ENCODE measurements at places on chromosomes 13 and 19.

GRCh38 chr19:43433358-43433673, 18.6 kb downstream of the TEX101 start:
- no peak for DNase-seq

GRCh38 chr19:12913851-12914690, 5.0 kb downstream of the SYCE2 start:
- no peak for DNase-seq

DNA sequence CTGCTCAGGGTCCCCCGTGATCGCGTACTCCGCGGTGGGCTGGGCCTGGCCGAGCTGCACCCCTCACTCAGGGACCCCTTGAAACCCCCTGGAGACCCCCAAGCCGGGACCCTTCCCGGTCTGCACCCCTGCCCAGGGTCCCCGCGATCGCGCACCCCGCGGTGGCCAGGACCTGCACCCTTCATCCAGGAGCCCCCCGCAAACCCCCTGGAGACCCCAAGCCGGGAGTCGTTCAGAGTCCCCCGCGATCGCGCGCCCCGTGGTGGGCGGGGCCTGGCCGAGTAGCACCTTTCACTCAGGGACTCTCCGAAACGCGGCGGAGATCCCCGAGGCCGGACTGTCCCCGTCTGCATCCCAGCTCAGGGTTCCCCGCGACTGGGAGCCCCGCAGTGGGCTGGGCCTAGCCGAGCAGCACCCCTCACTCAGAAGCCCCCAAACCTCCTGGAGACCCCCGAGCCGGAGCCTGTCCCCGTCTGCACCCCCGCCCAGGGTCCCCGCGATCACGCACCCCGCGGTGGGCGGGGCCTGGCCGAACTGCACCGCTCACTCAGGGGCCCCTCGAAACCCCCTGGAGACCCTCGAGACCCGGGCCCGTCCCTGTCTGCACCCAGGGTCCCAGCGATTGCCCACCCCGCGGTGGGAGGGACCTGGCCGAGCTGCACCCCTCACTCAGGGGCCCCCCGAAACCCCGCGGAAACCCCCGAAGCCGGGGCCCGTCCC, 748 bp downstream of the LMNB2 start:
- DNase-seq: no peak

DNA sequence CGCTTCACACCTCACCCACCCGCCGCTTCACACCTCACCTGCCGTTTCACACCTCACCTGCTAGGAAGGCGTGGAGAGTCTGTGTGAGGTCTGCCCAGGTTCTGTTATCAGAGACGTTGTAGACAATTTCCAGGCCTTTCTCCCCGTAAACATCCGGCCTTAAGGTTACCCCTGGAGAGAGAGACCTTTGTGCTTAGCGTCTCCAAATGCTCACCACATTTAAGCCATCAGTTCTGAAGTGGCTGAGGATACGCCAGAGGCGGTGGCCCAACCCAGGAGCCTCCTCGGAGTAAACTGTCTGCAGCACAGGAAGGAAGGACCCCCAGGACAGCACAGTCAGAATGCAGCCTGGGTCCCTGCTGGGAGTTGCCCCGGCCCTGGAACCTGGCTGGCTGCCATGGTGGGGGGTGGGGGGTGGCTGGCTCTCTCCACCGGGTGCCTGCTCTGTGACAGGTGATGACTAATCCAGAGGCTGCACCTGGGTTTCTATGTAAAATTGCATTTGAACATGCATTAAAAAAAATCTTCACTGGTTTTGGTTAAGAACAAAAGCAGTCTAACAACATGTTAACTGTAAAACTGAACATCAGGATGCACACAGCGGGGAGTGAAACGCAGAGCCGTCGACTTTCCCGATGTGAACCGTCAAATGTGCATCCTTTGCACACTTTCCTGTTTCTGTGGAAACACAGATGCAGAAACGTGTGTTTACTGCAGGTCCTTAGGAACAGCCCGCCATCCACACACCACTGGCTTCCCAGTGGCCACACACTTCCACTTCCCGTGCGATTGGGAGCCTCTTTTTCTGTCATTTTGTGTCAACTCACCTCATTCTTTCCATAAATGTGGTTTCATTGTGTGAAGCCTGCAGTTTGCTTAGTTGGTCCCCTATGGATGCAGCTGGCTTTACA, 4.5 kb downstream of the ATP4B start:
- no peak for DNase-seq

DNA sequence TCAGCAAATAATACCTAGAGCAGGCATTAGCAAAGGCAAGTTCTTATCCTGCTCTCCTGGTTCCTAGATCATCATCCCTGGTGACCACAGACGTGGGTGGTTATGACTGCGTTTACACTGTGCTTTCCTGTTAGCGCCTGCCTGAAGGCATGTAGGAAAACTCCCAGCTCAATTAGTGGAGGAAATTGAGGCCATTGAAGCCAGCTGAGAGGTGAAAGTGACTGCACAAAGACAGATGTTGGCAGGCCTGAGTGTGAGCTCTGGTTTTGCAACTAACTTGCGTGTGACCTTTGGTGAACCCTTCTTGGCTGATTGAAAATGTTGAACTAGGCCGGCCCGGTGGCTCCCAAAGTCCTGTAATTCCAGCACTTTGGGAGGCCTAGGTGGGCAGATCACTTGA, 17.5 kb upstream of the NWD1 start:
- no peak for DNase-seq

DNA sequence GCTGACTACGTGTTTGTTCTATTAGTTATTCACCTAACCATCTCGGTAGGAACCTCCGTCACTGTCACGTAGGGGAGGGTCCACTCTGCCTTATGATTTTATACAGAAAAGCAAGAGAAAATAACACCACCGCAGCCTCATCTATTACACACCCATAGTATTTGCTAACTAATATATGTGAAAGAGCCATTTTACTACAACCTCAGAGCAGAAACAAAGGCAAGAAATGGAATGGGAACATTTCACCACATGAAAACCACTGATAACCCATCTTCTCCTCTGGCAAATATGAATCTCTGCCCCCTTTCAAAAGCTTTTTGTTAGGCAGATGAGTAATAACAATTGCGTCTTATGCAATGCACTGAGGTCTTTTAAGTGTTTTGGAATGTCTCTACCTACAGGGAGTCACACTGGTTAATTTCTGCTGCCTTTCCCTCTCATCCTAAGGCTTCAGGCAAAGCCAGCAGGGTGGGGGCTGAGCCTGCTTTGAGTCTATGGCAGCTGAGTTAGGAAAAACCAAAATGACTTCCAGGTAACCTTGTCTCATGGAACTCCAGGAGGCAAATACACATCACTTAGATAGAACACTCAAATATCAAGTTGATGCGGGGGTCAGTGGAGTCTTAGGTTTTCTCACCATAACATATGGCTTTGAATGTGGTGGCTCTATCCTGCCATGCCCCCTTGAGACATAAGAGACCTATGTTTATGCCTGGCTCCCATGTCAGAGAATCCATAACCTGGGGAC, 15.0 kb downstream of the TSHZ3 start:
- no peak for DNase-seq

DNA sequence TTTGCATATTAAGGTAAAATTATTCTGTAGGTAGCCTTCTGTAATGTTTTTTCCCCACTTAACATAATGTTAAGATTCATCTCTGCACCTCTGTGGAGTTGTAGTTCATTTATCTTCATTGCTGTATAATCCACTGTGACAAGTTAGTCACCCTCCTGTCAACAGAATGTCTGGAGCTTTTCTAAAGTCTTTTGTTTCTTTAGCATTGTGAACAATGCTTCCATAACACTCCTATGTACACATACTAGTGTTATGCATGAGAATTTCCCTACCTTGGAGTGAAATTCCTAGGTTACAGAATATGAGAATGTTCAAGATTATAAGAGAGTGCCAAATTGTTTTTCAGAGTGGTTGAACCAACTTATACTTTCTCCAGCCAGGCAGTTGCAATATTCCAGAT, 113.5 kb downstream of the COG6 start:
- DNase-seq: no peak

- DNase-seq: no peak
Measured at GRCh38 chr13:53060840-53061490, 32.4 kb downstream of the OLFM4 start.

GRCh38 chr13:75760131-75761021, 124.2 kb downstream of the LMO7 start:
- no peak for DNase-seq

DNA sequence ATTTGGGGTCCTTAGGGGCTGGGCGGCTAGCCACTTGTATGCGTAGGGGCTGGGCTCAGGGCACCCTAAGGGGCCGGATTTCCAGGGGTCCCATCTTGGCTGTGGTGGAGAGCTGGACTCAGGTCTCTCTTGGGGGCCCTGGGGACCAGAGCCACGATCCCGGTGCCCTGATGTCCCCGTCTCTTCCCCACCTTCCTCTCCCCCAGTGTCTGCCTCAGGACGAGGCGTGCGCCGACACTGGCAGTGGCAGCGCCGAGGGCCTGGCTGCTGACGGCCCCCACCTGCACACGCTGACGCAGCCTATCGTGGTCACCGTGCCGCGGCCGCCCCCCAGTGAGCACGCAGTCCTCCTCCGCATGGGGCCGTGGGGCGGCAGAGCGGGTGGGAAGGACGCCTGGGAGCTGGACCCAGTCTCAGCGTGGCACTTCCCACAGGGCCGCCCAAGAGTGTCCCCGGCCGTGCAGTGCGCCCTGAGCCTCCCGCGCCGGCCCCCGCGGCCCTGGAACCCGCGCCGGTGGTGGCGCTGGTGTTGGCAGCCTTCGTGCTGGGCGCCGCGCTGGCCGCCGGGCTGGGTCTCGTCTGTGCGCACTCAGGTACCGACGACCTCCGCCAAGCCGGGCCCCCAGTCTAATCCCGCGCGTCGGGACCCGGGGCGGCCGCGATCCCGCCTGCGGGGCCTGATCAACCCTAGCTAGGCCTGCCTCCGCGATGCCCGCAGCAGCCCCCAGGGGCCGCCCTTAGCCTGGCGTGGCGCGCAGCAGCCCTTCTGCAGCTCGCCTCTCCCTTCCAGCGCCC, 2.7 kb upstream of the SNAPC2 start:
- DNase-seq: no peak

GRCh38 chr13:32504263-32504662, 34.3 kb downstream of the N4BP2L2 start:
- DNase-seq: no peak

GRCh38 chr19:10316229-10317044, 622 bp upstream of the FDX2 start:
- no peak for DNase-seq

- no peak for DNase-seq
Measured at GRCh38 chr13:26400545-26400944, 146.6 kb downstream of the CDK8 start.

- DNase-seq: no peak
Measured at GRCh38 chr19:14809272-14810057, 25.5 kb downstream of the OR7A5 start.

Measured in NCI-H510A (cell line).